ENCODE measurements at places on chromosomes 5 and 9.

GRCh38 chr5:174119468-174119881, 74.0 kb downstream of the NSG2 start:
- H3K27me3 ChIP-seq, result no peaks in the 10 kb centered on the region
- H3K4me1 ChIP-seq, result no peaks in the 10 kb centered on the region
- DNase-seq, result no peak
- H3K27ac ChIP-seq, result no peak overlapping the region
- no peaks in the 10 kb centered on the region for H3K36me3 ChIP-seq

DNA sequence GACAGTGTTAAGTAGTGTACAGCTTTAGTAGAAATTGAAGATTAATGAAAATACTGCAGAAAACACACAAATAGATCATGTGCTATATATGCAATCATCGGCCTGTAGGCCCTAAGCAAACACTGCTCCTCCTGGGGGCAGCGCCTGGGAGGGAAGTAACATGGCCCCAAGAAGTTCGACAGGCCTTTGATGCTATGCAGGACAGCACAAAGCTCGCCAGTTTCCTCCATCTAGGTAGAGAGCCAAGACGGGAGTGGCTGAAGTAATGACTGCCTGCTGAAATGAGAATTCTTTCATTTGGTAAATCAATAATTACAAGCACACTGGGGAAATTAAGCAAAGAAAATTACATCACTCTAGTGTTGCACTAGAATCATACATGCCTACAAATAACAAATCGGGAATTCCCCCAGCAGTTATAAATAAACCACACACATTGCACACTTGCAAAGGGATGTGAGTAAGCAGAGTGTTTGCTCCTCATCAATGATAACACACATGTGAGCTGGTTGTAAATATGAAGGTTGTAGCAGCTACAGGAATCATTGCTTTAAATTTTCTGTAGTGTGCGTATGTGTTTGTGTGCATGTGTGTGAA, 219.9 kb upstream of the NFIL3 start:
- no peaks in the 10 kb centered on the region for H3K36me3 ChIP-seq
- no peak for DNase-seq
- H3K27me3 ChIP-seq, result no peaks in the 10 kb centered on the region
- H3K4me3 ChIP-seq, result no peak overlapping the region
- no peak overlapping the region for H3K27ac ChIP-seq

GRCh38 chr5:4422247-4422646, 717.9 kb upstream of the ADAMTS16 start:
- no peaks in the 10 kb centered on the region for H3K36me3 ChIP-seq
- H3K4me1 ChIP-seq, result no peaks in the 10 kb centered on the region
- no peak for DNase-seq

GRCh38 chr5:174694611-174695010, 29.8 kb upstream of the MSX2 start:
- H3K4me1 ChIP-seq, result no peaks in the 10 kb centered on the region
- H3K4me3 ChIP-seq, result no peak overlapping the region
- no peak overlapping the region for H3K27ac ChIP-seq
- H3K27me3 ChIP-seq, result no peaks in the 10 kb centered on the region
- DNase-seq, result no peak

- H3K27me3 ChIP-seq, result no peaks in the 10 kb centered on the region
- DNase-seq, result no peak
- H3K36me3 ChIP-seq, result no peaks in the 10 kb centered on the region
- H3K4me3 ChIP-seq, result no peak overlapping the region
Observed at GRCh38 chr5:24804221-24804681, 159.5 kb upstream of the CDH10 start.

DNA sequence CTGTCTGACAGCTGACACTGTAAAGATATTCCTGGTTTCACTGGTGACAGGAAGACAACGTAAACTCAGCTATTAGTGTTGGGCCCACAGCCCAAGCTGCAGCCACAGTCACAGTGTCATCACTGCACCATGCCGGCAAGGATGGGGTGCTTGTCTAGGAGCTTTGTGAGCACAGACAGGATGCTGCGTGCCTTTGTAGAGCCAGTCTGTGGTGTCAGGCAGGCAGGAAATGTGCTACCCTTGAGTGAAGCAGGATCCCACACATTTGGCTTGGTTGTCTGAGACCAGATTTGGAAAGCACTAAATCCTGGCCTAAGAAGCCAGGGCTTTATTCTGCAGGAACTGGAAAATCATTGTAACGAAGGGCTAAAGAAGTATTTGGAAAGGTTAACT, 121.6 kb upstream of the ADAMTS16 start:
- H3K27ac ChIP-seq, result no peak overlapping the region
- no peaks in the 10 kb centered on the region for H3K4me1 ChIP-seq
- DNase-seq, result no peak

GRCh38 chr5:133606835-133607234, 5.5 kb downstream of the FSTL4 start:
- H3K4me1 ChIP-seq, result no peaks in the 10 kb centered on the region
- H3K4me3 ChIP-seq, result no peak overlapping the region
- DNase-seq, result no peak

- H3K4me1 ChIP-seq, result no peaks in the 10 kb centered on the region
- H3K27me3 ChIP-seq, result no peaks in the 10 kb centered on the region
- no peaks in the 10 kb centered on the region for H3K36me3 ChIP-seq
- DNase-seq, result no peak
- no peak overlapping the region for H3K27ac ChIP-seq
- H3K4me3 ChIP-seq, result no peak overlapping the region
Observed at GRCh38 chr5:36505021-36505420, 101.4 kb upstream of the SLC1A3 start.

DNA sequence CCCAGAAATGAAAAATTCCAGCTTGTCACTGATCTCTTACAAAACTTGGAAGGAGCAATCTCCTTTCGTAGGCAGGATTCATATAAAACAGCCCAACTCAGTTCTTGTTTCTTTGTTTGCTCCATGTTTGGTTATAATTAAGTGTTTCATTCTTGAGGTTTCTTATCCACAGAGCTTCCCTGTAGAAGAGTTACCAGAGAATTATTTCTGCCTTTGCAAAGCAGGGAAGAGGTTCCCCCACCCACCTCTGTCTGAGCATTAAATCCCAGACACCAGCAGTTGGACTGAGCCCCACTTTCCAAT, 34.1 kb upstream of the RAI14 start:
- H3K36me3 ChIP-seq, result no peaks in the 10 kb centered on the region
- no peaks in the 10 kb centered on the region for H3K27me3 ChIP-seq
- no peak overlapping the region for H3K4me3 ChIP-seq
- no peak for DNase-seq
- no peak overlapping the region for H3K27ac ChIP-seq
